ENCODE measurements at places on chromosomes 3 and 15.

- peak; percentile 10 for DNase-seq
Observed at GRCh38 chr3:65669163-65669875, 369.4 kb downstream of the MAGI1 start.

DNA sequence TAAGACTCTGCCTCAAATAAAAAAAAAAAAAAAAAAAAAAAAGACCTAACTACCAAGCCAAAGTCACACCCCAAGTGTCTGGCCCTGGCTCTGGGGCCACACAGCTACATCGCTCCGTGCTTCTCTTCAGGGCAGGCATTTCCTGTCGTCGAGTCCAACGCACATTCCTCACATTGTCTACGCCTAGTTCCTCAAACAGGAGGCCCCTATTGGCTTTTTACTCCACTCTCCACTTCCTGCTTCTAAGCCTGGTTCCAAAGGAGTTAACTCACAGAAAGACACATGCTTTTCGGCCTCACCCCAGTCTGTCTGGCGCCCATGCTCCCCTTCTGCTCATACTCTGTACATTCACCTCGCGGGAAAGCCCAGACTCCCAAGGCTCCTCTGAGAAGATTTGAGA lies 28.8 kb downstream of the KNG1 start:
- DNase-seq, result peak; percentile 90

DNA sequence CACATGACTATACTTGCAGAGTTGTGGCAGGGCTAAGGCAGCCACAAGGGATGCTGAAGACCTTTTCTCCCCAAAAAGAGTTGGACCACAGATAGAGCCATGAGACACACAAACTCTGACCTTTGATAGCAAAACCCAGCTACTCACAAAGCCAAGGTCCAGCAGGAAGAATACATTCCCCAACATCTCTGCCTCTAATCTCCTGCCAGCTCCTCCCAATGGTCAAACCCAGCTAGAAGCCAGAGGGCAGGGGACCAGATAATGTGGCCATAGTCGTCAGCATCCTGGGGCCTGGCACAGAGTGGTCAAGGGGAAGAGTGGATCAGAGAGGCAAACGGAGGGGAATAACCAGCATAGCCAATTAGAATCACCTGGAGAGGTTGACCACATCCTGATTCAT lies 28.2 kb downstream of the SLC6A1 start:
- DNase-seq, result no peak

GRCh38 chr3:45704301-45704943 lies 15.2 kb downstream of the SACM1L start:
- no peak for DNase-seq

All from HCEC 1CT (cell line).